ENCODE measurements at places on chromosomes 13 and 19.

DNA sequence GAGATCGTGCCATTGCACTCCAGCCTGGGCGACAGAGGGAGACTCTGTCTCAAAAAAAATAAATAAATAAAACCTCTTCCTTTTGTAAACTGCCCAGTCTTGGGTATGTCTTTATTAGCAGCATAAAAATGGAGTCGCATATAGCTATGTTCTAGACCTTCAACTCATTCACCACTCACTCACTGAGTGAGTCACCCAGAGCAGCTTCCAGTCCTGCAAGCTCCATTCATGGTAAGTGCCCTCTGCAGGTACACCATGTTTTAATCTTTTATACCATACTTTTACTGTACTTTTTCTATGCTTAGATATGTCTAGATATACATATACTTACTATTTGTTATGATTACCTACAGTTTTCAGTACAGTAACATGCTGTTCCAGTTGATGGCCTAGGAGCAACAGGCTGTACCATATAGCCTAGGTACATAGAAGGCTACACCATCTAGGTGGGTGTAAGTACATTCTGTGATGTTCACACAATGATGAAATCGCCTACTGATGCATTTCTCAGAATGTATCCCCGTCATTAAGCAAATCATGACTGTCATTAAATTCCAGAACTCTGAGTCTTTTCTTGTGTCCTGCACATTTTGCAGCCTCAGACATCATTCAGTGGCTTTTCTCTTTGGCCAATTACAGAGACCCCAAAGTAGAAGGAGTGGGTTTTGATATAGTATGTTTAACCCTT lies 13.7 kb upstream of the FARP1 start:
- no peak for DNase-seq

GRCh38 chr13:25738342-25739196 lies 313.2 kb downstream of the SHISA2 start:
- no peak for DNase-seq

- DNase-seq, result no peak
Measured at GRCh38 chr19:38658462-38659306, 11.2 kb downstream of the ACTN4 start.

GRCh38 chr19:38063928-38064327 lies 156.9 kb downstream of the SIPA1L3 start:
- no peak for DNase-seq

GRCh38 chr19:931860-932647 lies 6.2 kb downstream of the ARID3A start:
- DNase-seq, result no peak

DNA sequence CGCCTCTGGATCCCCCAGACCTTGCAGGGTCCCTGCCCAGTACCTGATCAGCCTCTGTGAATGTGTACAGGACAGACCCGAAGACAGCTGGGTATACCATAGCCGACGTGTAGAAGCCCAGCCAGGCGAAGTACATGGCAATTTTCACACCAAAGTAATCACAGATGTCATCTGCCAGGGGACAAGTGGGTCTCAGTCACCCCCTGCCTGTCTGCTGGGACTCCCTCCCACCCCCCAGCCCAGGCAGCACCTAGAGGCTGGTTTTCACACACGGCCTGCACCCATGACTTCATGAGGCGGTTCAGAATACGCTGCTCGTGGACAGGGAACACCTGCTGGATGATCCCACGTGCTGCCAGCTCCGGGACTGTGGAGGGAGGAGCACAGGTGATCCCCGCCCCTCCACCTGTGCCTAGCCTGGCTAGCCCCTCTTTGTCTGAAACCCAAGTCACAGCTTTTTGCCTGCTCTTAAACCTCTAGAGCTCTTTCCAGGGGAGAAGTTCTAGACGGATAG lies 3.6 kb downstream of the ANO8 start:
- no peak for DNase-seq

GRCh38 chr19:45003485-45003884 lies 2.2 kb downstream of the RELB start:
- DNase-seq, result no peak

DNA sequence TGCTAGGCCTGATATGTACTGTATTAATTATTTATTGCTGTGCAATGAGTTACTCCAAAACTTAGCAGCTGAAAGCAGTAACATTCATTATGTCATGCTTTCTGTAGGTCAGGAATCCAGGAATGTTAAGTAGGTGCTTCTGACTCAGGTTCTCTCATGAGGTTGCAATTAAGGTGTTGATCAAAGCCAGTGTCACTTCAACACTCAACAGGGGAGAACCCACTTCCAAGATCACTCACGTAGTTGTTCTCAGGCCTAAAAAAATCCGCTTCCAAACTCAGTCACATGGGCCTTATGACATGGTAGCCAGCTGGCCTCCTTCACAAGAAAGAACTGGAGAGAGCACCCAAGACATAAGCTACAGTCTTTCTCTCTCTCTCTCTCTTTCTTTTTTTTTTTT lies 211.1 kb upstream of the NBEA start:
- DNase-seq, result no peak

DNA sequence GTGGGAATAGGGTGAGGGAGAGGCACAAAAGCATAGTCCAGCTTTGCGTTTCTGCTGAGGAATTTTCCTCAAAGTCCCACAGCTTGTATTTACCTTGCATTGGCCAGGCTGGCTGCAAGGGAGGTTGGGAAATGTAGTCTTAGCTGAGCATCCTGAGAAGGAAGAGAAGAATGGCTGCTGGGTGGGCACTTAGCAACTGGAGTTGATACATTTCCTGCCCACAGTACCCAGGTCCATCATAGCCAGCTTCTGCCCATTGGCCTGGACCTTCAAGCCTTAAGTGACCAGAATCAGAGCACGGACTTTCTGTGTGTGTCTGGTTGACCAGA lies 112.4 kb downstream of the SIPA1L3 start:
- DNase-seq, result no peak

- no peak for DNase-seq
Measured at GRCh38 chr13:29498426-29499040, 97.0 kb downstream of the SLC7A1 start.

DNA sequence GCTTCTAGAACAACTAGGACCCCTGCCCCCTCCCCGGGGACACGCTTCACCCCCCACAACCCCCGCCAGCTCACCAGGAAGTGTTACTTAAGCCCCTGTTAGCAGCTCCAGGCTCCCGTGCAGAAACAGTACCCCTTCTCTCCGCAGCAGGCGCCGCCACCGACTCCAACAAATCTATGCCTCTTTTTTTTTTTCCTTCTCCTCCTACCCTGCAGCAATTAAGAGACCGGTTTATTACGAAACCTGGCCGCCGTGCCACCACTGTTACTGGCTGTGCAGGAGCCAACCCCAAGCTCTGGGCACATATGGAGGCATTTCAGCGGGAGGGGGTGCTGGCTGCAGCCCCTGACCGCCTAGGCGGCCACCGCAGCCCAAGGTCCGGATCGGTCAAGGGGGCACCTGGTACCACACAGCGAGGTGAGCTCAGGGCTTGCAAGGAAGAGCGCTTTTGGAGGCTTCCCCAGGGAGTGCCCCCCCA lies 2.4 kb downstream of the GADD45B start:
- peak; percentile 65 for DNase-seq

GRCh38 chr13:59715611-59716010 lies 448.1 kb downstream of the DIAPH3 start:
- no peak for DNase-seq

- DNase-seq, result no peak
Measured at GRCh38 chr19:49676136-49676783, 811 bp upstream of the PRMT1 start.

- no peak for DNase-seq
Measured at GRCh38 chr19:2344381-2344870, 15.6 kb upstream of the TMPRSS9 start.

- no peak for DNase-seq
Measured at GRCh38 chr13:65679240-65679639, 1550.9 kb downstream of the PCDH9 start.

GRCh38 chr19:49340069-49340864 lies 5.1 kb downstream of the CD37 start:
- peak; percentile 10 for DNase-seq

DNA sequence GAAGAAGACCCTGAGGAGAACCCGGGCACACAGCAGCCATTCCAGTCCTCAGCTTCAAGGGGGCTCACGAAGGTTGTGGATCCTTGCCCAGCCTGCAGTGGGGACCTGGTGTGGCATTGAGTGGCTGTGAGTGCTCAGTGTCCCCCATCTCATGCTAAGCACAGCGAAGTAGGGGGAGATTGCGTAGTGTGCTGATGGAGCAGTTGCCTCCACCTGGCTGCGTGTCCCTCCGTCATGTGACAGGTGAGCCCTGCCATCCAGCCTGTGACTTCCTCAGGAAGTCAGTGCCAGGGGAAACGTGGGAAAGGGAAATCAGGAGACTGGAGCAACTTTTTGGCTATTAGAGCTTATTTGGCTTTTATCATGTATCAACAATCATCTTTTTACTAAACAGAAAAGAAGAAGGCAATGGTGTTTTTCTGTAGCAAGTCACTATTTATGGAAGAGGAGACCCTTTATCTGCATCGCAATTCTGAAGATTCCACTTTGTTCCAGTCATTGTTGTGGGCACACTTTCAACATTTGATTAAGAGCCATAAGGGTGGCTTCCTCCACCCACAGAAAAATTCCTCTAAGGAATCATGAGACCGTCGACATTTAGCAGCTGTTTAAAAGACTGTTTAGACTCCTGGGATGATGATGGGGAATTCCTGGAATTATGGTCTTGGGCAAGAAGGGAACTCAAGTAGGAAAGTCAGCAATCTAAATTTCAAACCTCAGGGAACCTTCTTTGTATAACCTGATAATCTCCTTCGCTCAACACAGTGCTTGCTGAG lies 126.8 kb upstream of the SPATA13 start:
- no peak for DNase-seq

- DNase-seq, result no peak
Measured at GRCh38 chr13:51912091-51912490, 50.3 kb downstream of the CCDC70 start.

All from stimulated activated CD4-positive, alpha-beta T cell treated with anti-CD3 and anti-CD28 coated beads, Interleukin-15, amount 100 ng/mL, for 24 hours (primary cell).